Central memory CD8-positive, alpha-beta T cell (primary cell): ENCODE measurements at places on chromosomes 16 and 17.

- DNase-seq, result no peak
- no peaks in the 10 kb centered on the region for H3K4me1 ChIP-seq
- H3K4me3 ChIP-seq, result no peak overlapping the region
- no peaks in the 10 kb centered on the region for H3K27me3 ChIP-seq
- H3K36me3 ChIP-seq, result peaks cover 51% of the 10 kb centered on the region
Observed at GRCh38 chr16:87836844-87837581, 32.3 kb downstream of the SLC7A5 start.

- no peak overlapping the region for H3K27ac ChIP-seq
- H3K4me1 ChIP-seq, result no peaks in the 10 kb centered on the region
- H3K36me3 ChIP-seq, result peaks cover 9% of the 10 kb centered on the region
Observed at GRCh38 chr17:82160075-82160474, 52.6 kb downstream of the CCDC57 start.

- H3K27me3 ChIP-seq, result peaks cover 27% of the 10 kb centered on the region
- H3K4me3 ChIP-seq, result no peak overlapping the region
- no peak for DNase-seq
- peaks cover 3% of the 10 kb centered on the region for H3K36me3 ChIP-seq
Observed at GRCh38 chr17:78940708-78941107, 15.5 kb upstream of the TIMP2 start.

DNA sequence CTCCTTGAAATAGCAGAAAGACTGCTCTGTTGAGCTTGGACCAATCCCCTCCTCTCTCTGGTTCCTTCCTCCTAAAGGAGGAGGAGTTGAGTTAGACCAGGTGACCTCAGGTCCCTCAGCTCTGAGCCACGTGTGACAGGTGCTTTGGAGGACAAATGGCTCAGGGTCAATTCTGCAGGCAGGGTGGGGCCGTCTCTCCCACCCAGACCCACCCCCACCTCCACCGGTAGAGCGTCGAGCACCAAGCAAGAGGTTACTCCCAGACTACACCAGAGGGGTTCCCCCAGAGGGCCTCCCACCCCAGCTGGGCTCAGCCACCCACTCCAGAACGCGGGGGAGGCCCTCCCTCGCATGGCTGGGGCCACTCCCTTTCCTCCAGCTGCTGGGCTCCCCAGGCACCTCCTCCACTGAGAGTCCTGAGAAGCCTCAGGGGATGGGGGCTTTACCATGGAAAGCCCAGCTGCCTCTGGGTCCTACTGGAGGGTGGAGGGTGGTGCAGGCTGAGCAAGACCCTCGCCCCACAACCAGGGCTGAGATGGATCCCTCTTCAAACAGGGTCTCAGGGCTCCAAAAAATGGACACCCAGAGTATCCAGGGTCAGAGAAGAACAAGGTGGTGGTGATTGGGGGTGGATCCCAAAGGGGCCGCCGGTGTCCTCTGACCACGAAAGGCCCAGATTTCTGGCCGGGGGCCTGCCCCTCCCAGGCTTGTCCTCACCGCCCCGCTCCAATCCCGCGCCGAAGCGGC, 7.6 kb downstream of the MYO1C start:
- peaks cover 25% of the 10 kb centered on the region for H3K36me3 ChIP-seq
- peak; percentile 41 for DNase-seq
- no peaks in the 10 kb centered on the region for H3K27me3 ChIP-seq

- H3K4me3 ChIP-seq, result no peak overlapping the region
- H3K4me1 ChIP-seq, result peaks cover 10% of the 10 kb centered on the region
- no peaks in the 10 kb centered on the region for H3K27me3 ChIP-seq
- no peak overlapping the region for H3K27ac ChIP-seq
- no peak for DNase-seq
Observed at GRCh38 chr16:11160676-11161115, 95.3 kb downstream of the SOCS1 start.

DNA sequence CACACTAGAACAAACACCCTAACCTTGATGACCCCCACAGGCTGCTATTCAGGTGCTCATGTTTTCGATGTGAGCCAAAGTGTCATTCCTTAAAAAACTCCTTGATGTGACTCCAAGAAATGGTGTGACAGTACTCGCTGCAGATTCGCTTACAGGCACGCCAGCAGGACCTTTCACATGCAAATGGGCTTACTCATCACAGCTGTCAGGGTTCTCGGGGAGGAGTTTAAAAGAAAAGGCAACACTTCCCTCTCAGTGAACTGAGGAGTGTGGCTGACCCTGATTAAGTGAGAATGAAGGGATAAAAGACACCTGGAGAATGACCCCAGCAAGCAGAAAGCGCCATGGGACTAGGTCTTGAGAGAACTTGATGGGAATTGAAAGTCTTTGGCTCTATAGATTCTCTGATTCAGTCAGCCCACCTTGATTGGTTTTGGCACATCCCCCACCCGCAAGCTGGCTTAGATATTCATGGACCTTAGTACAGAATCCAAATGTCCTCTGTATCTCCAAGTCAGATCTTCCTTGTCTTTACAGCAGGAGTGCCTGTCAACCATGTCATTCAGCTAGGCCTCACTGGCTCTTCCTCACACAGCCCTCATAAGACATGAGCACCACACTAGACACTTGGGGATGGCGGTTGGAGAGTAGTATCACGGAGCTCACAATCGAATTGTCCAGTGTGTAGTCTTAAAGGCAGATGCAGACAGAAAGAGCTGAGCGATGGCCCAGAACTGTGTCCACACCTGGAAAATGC, 82.6 kb downstream of the HIC1 start:
- no peak overlapping the region for H3K4me3 ChIP-seq
- no peak for DNase-seq
- H3K27me3 ChIP-seq, result no peaks in the 10 kb centered on the region

- peaks cover 2% of the 10 kb centered on the region for H3K36me3 ChIP-seq
- no peaks in the 10 kb centered on the region for H3K4me1 ChIP-seq
- H3K27ac ChIP-seq, result no peak overlapping the region
- H3K27me3 ChIP-seq, result no peaks in the 10 kb centered on the region
- no peak overlapping the region for H3K4me3 ChIP-seq
Observed at GRCh38 chr16:14180481-14180944, 109.4 kb downstream of the MRTFB start.

DNA sequence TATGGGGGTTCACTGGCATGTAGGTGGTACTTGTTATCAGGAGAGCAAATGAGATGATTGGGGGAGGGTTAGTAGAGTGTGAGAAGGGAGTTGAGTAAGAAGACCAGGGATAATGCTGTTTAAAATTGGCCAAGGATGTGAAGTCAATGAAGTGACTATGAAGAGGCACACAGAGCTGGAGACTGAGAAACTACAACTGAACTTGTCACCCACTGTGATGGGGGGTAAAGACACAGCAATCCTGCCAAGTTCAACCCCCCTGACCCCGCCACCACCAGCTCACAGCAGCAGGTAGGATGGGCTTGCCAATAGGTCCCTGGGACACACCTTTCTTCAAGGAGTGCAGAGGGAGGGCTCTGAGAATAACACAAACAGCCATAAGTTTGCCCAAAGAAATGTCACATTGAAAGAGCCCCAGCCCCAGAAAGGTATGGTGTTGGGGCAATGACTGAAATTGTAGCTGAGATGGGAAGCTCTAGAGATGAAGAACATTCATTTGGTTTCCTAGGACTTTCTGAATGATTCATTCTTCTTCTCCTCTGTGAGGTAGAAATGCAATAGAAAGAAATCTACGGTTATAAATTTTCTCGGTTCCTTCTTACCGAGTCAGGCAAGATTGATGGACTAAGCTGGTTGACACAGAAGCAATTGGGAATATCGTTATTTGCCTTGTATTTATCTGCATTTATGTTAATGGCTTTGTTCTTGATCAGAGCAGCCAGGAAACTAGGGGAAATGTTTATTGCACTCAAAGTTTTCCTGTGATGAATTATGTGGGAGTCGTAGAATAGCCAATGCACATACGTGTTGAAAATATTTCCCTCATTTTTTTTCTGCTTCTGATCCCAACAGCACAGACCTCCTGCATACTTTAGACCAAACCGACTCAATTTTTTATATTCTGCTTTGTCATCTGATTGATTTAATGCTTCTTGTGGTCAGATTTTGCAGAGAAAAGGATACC, 595.2 kb upstream of the CDH11 start:
- DNase-seq, result no peak
- no peak overlapping the region for H3K4me3 ChIP-seq

DNA sequence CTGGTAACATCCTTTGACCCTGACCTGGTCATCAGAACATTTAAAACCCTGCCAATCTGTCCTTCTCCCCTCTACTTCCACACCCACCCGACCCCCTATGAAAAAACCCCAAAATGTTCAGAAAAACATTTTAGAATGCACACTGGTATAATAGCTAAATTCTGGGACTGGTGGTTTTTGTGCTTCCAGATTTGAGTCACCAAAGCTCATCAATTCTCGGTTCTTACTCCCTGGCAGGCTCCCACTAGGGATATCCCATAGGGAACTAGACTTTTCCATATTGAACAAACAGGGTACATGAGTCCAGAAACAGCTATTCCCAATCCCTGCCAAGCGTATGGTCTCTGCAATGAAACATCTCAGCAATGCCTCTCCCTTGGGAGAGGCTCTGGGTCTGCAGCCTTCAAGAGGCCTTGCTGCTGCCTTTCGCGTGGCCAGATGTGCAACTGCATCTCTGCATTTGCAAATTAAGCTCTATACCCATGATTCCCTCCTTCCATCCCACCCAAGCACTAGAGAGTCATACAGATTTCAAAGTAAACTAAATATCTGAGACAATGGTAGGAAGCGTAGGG, 67.7 kb downstream of the SMG6 start:
- H3K27me3 ChIP-seq, result no peaks in the 10 kb centered on the region
- H3K4me1 ChIP-seq, result peaks cover 8% of the 10 kb centered on the region
- H3K4me3 ChIP-seq, result no peak overlapping the region
- no peak overlapping the region for H3K27ac ChIP-seq
- DNase-seq, result no peak

DNA sequence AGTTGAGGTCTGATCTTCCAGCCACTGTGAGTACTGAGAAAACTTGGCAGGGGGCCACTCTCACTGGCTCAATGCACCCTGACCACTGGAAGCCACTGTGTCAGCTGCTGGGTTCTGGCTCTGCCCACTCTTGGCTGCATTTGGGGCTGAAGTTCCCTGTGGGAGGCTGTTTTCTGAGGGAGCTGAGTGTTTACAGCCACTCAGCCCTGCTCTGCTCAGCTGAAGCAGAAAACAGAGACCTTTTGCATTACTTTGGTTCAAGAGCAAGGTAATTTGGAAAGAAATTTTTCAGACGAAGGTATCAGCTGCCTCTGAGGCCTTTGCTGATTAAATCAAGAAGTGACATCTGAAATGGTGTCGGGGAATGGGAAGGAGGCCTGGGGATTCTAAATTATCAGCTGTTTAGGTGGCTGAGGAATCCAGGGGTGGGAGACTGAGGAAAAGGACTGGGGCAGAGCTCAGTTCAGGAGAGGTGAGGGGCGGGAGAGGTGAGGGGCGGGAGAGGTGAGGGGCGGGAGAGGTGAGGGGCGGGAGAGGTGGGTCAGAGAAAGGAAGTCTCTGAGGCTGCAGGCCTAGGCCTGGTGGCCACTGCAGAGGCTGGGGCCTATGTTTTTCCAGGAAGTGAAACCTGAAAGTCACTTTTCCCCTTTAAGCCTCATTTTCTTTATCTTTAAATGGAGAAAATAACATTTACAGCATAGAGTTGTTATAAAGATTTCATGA, at the start of gene ACSM5:
ACSM5 (plus strand) TSS at position 137 of the 723 bp plus-strand sequence. CDS start 1,951 bp downstream, outside the sequence.
- peaks cover 9% of the 10 kb centered on the region for H3K27me3 ChIP-seq
- H3K36me3 ChIP-seq, result no peaks in the 10 kb centered on the region
- DNase-seq, result no peak
- H3K4me1 ChIP-seq, result no peaks in the 10 kb centered on the region

GRCh38 chr17:56023851-56024250, 129.4 kb upstream of the ANKFN1 start:
- H3K4me1 ChIP-seq, result no peaks in the 10 kb centered on the region
- H3K27ac ChIP-seq, result no peak overlapping the region
- no peak for DNase-seq
- peaks cover 9% of the 10 kb centered on the region for H3K27me3 ChIP-seq
- H3K36me3 ChIP-seq, result no peaks in the 10 kb centered on the region

- peaks cover 94% of the 10 kb centered on the region for H3K27me3 ChIP-seq
- DNase-seq, result no peak
- peaks cover 16% of the 10 kb centered on the region for H3K4me1 ChIP-seq
- H3K36me3 ChIP-seq, result peaks cover 24% of the 10 kb centered on the region
- peak overlapping the region; percentile 65 for H3K27ac ChIP-seq
- H3K4me3 ChIP-seq, result peak overlapping the region; percentile 34
Observed at GRCh38 chr17:48718761-48719641, 3.3 kb downstream of the PRAC1 start.

DNA sequence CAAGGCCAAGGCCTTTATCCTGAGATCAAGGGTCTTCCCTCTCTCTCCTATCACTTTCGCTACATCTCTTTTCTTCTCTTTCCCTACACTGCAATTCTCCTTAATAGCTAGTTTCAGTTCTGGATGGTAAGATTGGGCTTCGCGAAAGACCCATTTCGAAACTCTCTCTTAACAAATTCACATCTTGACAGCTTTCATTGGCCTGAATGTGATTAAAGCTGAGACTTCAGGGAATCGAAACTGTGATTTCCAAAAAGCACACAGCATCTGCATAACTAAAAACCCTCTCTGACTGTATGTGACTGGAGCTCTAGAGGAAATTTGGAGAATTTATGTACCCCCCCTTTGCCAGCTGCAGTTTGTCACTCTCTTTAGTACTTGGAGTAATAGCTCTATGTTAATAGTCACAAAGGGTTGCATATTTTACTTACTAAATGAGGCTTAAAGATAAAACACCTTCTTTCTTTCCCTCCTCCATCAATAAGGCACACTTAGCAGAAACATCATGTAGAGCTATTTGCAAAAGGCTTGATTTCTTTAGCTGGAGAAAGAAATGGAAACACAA, 105.3 kb upstream of the FAM20A start:
- H3K36me3 ChIP-seq, result no peaks in the 10 kb centered on the region
- H3K27me3 ChIP-seq, result peaks cover 41% of the 10 kb centered on the region
- DNase-seq, result no peak
- no peak overlapping the region for H3K4me3 ChIP-seq

DNA sequence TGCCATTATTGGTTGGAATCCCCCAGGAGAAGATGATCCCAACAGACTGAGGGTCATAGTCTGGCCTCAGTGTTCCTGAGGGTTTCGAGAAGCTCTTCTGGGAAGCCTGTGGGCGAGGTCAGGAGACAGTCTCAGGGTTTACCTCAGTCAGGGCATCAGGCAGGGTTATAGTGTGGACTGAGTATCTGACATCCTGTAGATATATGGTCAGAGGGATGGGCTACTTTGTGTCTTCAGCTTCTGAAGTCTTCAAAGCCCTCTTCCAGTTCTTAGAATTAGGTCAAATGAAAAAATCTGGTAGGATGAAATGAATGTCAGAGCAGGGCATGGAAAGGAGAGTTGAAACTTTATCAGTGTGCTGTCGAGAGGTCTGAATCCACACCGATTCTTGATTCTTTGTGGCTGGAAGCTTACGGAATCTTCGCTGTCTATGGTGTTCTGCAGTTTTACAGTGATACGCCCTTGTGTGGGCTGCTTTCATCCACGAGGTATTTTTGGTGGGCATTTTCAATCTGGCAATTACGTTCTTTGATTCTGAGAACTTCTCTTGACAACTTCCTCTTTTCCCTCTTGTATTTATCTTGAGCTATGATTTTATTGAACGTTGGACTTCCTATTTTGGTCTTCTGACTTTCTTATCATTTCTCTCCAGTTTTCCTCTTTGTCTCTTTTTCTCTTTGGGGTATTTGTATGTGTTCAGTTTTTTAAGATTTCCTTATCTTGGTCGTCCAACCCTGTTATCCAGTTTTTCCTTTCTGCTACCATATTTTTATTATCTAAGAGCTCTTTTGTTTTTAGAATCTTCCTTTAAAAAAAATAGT, 30.4 kb downstream of the BPTF start:
- H3K4me1 ChIP-seq, result peaks cover 83% of the 10 kb centered on the region
- no peak for DNase-seq
- H3K27ac ChIP-seq, result peak overlapping the region; percentile 85

- H3K4me1 ChIP-seq, result no peaks in the 10 kb centered on the region
- no peak overlapping the region for H3K4me3 ChIP-seq
- H3K27ac ChIP-seq, result no peak overlapping the region
- DNase-seq, result no peak
- no peaks in the 10 kb centered on the region for H3K36me3 ChIP-seq
Observed at GRCh38 chr16:50902457-50902856, 160.6 kb downstream of the CYLD start.
